T-helper 9 cell (primary cell): ENCODE measurements at places on chromosomes 4 and X.

- no peak for DNase-seq
Measured at GRCh38 chrX:7462110-7462509, 314.2 kb upstream of the PUDP start.

DNA sequence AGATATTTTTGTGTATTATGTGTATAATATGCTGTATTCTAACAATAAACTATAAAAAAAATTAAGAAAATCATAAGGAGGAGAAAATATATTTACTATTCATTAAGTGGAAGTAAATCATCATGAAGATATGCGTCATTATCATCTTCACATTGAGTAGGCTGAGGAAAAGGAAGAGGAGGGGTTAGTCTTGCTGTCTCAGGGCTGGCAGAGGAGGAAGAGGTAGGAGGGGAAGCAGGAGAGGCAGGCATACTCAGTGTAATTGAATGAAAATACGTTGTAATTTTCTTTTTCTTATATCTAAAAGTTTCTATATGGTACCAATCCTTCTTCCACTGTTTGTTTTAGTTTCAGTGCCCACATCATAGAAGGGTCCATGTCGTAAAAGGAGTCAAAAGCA is 9.8 kb upstream of the TMEM185A start:
- DNase-seq: no peak

DNA sequence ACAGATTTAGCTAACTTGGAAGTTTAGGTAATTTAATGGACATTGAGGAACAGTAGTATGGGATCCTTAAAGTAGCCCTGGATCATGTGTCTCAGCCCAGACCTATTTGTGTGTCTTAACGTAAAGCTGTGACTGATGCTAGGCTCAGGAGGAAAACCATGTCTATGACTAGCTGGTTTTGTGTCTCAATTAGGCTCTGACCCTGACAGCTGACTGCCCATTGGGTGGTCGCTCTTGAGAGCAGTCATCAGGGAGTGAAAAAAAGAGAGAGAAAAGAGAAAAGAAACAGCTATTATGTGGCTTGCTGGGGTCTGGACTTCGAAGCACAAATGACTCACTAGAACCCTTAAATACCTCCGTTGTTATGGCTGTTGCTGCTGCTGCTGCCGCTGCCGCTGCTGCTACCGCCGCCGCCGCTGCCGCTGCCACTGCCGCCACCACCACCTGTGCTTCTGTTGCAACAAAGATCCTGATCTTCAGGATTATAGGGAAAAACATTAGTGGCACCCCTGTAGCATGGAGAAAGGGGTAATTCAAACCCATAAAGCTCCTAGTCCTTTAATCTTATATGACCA is 70.7 kb downstream of the GSPT2 start:
- no peak for DNase-seq

- DNase-seq: no peak
Measured at GRCh38 chr4:56531149-56531770, 25.7 kb downstream of the ARL9 start.

DNA sequence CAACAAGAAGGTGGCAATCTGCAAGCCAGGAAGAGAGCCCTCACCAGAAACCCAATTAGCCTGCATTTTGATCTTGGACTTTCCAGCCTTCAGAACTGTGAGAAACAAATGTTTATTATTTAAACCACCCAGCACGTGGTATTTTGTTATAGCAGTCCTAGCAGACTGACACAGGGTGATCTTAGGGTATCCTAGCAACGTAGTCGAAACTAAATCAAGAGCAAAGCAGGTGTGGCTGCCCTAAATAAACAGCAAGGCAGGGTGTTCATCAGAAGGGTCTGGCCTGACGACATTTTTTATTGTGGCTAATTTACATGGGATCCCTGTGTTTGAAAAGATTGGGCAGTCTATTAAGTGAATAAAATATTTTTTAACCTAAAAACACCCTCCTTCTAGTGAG is 198.8 kb downstream of the VEGFC start:
- DNase-seq: no peak

DNA sequence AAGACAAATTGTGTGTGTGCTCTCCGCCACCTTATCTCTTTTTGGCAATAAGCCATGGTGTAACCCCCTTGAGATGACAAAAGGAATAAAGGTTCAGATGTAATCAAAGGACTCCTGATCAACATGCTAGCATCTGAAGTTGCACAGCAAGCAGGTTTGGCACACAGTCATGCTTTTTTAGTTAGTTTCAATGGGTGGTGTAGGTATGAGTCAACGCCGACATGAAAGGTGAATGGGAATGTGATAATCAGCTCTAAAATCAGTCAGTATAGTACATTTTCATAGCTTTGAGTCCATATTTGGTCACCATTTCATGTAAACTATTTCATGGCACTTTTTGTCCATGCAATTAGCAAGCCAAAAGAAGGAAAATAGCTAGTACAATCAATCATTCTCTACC is 50.4 kb upstream of the ETNPPL start:
- no peak for DNase-seq

- DNase-seq: no peak
Measured at GRCh38 chrX:53584891-53585290, 101.6 kb downstream of the HUWE1 start.

DNA sequence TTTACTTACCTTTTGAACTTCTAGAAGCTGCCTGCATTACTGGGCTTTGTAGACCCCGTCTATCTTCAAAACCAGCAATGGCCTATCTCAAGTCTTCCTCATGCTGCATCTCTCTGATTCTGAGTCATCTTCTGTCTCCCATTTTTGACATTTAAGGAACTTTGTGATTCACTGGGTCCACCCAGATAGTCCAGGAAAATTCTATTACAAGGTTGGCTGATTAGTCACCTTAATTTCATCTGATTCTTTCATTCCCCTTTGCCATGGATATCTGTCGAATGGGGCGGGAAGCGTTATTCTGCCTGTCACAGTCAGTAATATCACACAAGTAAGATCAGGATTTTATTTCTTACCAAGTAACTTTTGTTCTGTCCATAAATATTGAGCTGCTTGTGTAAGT is 618.0 kb downstream of the CCSER1 start:
- DNase-seq: no peak

- DNase-seq: no peak
Measured at GRCh38 chrX:88903989-88904718, 157.1 kb downstream of the CPXCR1 start.

- no peak for DNase-seq
Measured at GRCh38 chrX:78650906-78651437, 8.2 kb downstream of the RTL3 start.

GRCh38 chrX:133681421-133681820 is 266.1 kb upstream of the GPC4 start:
- no peak for DNase-seq

DNA sequence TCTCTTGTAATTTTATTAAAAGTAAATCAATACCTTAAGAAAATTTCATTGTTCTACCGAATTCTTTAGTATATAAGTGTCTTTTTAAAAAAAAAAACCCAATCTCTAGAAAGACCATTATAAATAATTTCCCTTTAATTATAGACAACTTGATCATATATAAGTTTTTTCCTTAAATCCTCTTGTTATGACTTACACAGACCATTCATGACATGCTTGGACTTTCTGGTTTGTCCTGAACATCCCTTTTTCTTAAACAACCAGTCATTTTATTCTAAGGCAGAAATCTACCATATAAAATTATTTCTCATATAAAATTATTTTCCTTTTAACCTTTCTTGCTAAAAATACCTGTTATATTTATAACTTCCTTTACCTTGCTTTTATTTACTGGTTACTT is 15.4 kb upstream of the FHDC1 start:
- DNase-seq: no peak

DNA sequence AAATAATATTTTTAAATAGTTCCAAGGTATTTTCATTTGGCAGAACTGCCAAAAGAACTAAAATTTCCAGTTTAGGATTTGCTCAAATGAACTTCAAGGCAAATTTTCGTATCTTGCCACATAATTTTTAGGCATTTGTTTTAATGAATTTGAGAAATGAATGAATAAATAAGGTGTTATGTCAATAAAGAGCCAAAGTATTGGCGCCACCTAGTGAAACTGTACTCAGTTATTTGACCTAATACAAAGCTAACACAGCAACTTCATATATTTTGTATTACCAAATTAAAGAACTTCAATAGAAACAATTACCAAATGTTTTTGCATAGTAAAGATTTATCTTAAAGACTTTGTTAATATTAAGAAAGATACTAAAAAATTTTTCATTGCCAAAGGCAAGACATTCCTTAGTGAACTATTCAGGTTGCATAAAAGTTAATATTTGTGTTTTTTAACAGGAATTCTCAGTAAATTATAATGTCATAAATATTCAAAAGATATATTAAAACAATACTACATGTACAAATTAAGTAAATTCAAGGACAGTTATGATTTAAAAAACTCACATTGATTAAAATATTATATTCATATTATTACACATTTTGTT is 50.3 kb downstream of the STPG2 start:
- DNase-seq: no peak

- DNase-seq: no peak
Measured at GRCh38 chr4:1098311-1098925, 14.9 kb downstream of the RNF212 start.

GRCh38 chrX:18951032-18951431 is 32.9 kb downstream of the PHKA2 start:
- no peak for DNase-seq

DNA sequence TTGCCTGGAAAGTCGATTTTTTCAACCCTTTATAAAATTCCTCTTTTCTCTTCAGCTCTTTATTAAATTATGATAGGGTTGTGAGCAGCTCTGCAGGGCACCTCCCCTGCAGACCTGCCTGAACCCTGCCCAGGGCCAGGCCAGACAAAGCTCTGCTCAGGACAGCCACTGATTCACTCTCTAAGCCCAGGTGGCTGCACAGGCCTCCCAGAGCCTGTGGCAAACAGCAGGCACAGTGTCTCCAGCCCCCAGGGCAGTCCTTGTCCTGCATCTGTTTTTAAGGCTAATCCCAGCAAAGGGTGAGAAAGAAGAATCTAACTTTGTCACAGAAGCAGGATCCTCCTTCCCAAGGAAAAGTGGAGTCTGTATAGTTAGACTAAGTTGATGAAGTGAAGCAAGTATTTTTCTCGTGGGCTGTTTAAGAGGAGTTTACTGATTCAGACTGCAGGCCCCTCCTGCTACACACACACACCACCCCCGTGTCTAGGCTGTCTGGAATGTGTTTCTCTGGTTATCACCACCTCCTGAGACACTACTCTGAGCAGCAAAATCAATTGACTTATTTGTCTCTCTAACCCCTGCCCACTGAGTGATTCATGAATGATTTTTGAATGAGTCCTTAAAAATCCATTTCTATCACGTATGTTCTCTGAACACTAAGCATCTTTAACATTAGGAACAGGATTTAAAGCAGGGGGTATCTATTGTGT is 101.7 kb downstream of the CHIC2 start:
- no peak for DNase-seq

GRCh38 chr4:183872531-183872930 is 32.6 kb upstream of the STOX2 start:
- DNase-seq: no peak

- peak; percentile 50 for DNase-seq
Measured at GRCh38 chr4:972651-973424, 531 bp downstream of the DGKQ start.

DNA sequence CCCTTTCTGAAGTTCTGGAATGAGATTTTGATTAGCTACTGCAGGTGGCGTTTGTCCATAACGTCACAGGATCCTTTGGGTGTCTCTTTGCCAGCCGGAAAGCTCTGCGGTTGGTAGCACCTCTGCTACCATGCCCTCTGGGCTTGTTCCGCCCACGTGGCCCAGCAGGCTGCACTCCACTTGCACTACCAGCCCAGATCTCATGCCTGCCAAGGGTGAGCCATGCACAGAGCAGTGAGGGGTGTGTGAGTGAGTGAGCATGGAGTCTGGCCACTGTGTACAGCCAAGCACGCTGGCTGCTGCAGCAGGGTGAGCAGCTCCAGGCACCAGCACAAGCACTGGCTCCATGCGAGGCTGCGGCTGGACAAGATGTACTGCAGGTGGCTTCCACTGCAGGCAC is 6.6 kb upstream of the HNRNPD start:
- DNase-seq: no peak

- no peak for DNase-seq
Measured at GRCh38 chrX:13026877-13027652, 17.4 kb downstream of the FAM9C start.

DNA sequence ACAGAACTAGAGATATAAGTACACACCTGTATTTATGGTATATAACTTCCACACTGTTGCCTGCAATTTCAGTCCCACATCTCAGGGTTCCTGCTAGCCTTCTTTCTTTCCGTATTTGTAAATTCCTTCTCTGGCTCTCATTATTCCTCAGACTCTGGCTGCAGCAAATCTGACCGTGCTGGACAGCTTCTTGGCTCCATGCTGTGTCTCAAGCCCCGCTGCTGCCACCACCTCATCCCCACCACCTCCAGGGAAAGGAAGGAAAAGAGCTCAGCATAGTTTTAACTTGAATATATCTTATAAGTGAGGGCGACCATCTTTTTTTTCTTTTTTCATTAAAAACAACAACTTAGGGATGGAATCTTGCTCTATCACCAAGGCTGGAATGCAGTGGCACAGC is 155.6 kb upstream of the CXCL13 start:
- DNase-seq: no peak

- no peak for DNase-seq
Measured at GRCh38 chr4:72701987-72702819, 133.2 kb upstream of the ADAMTS3 start.

GRCh38 chr4:2402941-2403340 is 15.5 kb downstream of the ZFYVE28 start:
- no peak for DNase-seq

DNA sequence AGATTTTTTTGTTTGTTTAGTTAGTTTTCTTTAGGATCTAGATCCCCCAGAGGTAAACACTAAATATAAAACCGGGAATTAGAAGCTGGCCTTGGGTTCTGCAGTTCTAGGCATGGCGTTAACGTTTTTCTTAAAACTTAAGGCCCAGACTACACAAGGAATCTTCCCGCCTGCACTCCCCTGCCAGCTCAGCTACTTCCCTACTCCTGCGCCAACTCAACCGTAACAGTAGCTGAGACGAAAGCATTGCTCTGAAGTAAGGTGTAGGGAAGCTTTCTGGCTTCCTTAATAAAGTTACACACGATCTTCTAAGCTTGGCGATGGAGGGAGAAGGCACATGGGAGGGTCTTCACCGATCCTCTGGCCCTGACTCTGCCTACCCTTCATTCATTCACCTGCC is 37.1 kb downstream of the CPE start:
- DNase-seq: no peak

GRCh38 chr4:3417448-3417847 is 24.3 kb upstream of the HGFAC start:
- DNase-seq: no peak

DNA sequence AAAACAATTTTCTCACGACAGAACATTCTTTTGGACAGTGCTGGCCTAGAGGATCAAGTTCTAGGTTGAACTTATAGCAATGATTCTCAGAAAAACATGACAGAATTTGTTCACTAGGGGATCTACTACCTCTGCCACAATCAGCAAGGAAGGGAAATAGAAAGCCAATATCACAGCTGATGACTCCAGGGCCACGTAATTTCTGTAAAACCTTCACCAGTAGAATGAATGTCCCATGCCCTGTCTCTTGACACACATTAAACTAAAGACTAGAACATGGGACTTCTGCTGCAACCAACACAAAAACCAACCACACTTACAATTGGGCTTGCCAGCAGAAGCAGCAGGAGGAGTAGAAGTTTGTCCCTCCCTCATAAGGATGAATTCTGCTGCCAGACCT is 86.0 kb upstream of the NPFFR2 start:
- no peak for DNase-seq

GRCh38 chr4:35982318-35982717 is 262.0 kb downstream of the ARAP2 start:
- DNase-seq: no peak

GRCh38 chr4:156983366-156983765 is 11.8 kb upstream of the PDGFC start:
- no peak for DNase-seq
